Activated naive CD4-positive, alpha-beta T cell treated with anti-CD3 and anti-CD28 coated beads for 36 hours (primary cell): ENCODE measurements at places on chromosomes 12 and 14. TPM values are rescaled to one million over a fixed set of nuclear protein-coding genes. Genes with fewer than 3 reads are reported as not detected.

Gene TBX3
- not detected for total RNA-seq

Gene LRRC10
- total RNA-seq, result not detected

Gene TAS2R14
- 0.49 TPM for total RNA-seq

Gene ARHGAP9
- 97.9 TPM for total RNA-seq

Gene DPF3
- 0.47 TPM for total RNA-seq

Gene SLC25A47
- not detected for total RNA-seq

Gene MIP
- not detected for total RNA-seq

Gene TAS2R9
- total RNA-seq, result not detected

GRCh38 chr12:103085541-103085940, 128.1 kb downstream of the ASCL1 start:
- DNase-seq, result no peak

DNA sequence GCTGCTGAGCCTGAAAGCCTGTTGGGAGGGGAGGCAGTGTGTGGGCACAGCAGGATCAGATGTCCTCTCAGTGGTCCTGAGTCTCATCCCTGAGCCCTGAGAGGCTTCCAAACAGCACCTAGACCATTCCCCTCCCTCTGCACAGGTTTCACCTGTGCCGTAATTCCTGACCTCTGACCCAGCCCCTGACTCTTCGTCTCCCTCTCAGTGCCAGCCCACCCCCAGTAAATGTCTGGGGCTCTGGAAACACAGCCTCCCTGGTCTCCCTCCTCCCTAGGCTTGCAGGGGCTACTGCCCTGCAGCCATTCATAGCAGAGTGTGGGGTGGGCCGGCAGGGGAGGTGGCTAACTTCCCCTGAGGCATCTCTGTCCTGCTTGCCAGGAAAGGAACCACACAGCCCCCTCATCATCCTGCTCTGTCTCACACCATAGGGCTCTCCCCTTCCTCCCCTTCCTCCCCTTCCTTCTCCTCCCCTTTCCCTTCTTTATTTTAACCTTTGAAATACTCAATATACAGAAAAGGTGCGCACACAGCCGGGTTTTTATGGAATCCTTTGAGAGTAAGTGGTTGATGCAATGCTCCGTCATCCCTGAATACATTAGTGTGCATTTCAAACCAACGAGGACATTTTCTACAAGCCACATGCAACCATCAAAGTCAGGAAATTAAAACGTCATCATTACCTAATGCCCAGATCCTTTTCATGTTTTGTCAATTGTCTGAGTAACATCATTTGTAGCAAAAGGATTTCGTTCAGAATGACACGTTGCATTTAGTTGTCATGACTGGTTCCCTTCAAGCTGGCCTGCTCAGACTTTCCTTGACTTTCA, 67.0 kb downstream of the PRMT8 start:
- DNase-seq, result no peak

GRCh38 chr12:8077207-8077606, 4.9 kb upstream of the NECAP1 start:
- DNase-seq, result no peak

DNA sequence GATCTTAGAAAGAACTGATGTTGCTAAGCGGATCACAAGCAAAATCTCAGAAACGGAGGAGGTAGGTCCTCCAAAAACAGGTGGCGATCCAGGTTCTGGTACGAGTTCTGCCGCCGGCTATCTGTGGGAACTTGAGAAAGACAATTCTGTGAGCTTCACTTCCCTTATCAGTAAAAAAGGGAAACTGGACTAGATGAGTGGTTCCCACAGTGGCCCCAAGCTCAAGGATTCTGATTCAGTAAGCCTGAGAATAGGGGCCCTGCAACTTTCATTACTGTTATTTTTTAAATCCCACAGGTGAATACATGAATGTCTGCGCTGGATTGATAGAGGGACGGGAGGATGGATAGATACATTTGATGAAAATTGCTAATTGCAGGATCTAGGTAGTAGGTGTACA, 160.2 kb downstream of the PPM1H start:
- DNase-seq, result no peak

DNA sequence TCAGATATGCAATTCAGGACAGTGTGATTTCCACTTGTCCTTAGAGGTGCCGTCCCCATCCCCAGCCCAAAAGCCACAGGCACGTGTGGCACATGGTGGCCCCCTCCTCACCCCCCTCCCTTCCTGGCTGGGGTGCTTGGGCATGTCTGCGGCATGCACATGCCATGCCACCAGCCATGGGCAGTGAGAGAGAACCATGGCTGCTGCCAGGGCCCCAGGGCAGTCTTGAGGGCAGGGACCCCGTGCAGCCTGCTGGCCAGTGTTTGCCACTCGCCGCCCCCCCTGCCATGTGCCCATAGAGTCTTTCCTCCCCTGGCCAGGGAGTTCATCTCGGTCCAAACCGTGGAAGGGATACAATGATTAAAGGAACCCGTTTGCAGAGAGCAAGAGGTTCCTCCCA, 41.5 kb downstream of the TNFAIP2 start:
- DNase-seq, result no peak

DNA sequence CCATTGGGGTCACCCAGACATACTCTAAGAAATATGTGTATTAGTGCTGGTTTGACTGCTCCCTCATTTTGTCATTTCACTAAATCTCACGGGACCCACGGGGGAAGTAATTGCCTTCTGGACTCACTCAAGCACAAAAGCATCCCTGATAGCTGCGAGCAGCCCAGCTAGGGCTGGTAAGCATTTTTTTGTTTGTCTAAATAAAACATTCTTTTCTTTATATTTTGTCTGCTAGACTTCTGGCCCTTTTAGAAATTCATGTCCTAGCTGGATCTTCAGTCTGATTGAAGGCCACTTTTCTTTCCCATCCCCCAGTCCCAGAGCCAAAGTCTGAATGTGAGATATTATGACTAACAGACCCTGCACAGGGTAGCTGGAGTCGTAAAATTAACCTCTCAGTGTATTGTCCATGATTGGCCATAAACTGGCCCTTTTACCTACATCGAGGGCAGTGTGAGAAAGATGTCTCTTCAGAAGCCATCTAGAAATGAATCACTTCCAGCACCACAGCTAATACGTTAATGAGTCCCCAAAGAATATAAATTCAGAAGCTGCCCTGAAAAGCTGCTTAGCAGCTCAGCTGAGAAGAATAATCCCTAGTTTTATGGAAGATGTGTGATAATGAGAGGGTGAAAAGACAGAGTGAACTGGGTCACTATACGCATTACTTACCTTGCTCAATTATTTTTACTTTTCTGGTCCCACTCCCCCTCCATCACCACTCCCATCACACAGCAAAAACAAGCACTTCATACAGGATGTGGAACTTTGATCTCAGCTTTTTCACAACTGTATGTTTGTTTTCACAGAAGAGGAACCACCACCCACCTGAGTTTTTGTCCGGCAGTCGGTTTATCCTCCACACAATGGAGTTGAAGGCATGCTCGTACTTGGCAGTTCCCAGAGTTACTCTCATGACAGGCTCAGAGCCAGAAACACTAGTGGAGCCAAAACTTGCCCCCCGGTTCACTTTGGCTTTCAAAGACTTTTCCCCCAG, 55.6 kb upstream of the GTF2A1 start:
- no peak for DNase-seq

DNA sequence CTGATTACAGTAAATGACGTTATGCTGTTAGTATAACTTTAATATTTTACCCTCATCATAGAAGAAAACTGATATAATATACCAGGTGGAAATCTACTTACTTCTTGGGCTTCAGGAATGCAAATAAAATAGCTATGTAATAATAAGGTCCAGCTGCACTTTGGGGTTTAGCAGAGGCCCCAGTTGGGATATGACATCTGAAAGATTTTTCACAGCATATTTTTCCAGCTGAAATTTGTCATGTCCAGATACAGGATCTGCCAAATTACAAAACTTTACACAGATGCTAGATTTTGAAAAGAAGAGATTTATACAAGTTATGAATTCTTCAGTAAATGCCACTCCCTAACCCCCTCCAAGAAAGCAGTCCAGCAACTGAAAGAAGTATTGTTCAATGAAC, 29.2 kb upstream of the DCN start:
- no peak for DNase-seq

DNA sequence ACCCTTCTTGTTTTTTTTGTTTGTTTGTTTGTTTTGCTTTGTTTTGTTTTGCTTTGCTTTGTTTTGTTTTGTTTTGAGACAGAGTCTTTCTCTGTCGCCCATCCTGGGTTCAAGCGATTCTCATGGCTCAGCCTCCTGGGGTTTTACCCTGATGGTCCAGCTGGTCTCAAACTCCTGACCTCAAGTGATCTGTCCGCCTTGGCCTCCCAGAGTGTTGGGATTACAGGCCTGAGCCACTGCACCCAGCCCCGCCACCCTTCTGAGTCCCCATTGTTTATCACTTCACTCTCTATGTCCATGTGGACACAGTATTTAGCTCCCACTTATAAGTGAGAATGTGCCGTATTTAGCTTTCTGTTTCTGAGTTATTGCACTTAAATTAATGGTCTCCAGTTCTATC, 36.9 kb upstream of the BICD1 start:
- DNase-seq, result no peak

GRCh38 chr12:11725686-11726085, 76.2 kb downstream of the ETV6 start:
- no peak for DNase-seq

DNA sequence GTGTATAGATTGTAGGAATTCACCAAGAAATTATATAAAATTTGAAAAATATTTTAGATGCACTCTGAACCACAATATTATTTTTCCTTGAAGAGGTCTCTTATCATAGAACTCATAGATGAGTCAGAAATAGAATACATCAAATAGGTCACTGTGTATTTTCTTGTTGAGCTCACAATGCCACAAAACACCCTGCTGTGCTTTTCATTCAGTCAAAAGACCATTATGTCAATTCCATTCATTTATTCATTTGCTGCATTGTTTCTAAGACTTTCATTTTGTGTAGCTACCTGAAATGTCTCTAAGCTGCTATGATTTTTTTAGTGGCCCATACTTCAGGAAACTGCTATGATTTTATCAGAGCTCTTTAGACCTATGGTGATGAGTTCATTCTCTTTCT, 231.9 kb upstream of the AVPR1A start:
- DNase-seq, result no peak

DNA sequence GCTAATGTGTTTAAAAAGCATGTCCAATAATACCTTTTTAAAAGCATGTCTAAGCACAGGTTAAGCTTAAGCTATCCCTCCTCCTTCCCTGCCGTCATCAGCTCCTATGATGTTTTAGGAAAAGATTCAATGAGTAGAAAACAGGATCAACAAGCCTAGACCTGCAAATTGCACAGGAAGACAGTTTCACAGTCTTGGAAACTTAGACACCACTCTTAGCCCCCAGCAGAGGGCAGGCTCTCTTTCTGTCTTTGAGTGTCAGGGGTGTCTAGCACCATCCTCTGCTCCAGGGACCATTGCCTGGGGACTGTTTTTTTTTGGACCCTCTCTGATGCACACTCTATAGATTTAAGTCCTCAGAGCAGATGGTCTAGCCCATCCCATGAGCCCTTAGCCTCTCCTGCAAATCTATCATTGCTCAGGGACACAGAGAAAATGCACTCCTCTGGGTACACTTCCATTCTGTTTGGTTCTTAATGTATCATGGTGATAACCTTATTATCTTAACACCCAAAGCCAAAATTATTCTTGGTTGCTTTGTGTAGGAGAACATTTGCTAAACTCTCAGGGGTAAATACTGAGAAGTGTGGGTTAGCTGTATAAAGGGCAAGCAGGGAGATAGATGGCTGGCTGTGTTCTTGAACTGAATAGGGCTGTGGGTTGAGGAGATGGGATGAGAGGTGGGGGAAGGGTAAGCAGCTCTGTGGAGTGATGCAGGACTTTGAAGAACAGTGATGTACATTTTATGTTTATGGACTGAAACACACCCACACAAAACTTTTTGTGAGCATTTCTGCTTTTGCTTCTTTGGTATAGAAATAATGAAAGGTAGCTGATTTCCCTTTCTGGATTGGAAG, 259.9 kb upstream of the DDHD1 start:
- peak; percentile 6 for DNase-seq

- DNase-seq, result no peak
Measured at GRCh38 chr14:34172173-34172451, 221.2 kb upstream of the EGLN3 start.

GRCh38 chr12:57694459-57695019, 607 bp downstream of the OS9 start:
- peak; percentile 14 for DNase-seq

GRCh38 chr12:120101617-120102016, 14.9 kb downstream of the RAB35 start:
- DNase-seq, result no peak

- DNase-seq, result no peak
Measured at GRCh38 chr14:58479975-58480374, 52.5 kb downstream of the KIAA0586 start.

DNA sequence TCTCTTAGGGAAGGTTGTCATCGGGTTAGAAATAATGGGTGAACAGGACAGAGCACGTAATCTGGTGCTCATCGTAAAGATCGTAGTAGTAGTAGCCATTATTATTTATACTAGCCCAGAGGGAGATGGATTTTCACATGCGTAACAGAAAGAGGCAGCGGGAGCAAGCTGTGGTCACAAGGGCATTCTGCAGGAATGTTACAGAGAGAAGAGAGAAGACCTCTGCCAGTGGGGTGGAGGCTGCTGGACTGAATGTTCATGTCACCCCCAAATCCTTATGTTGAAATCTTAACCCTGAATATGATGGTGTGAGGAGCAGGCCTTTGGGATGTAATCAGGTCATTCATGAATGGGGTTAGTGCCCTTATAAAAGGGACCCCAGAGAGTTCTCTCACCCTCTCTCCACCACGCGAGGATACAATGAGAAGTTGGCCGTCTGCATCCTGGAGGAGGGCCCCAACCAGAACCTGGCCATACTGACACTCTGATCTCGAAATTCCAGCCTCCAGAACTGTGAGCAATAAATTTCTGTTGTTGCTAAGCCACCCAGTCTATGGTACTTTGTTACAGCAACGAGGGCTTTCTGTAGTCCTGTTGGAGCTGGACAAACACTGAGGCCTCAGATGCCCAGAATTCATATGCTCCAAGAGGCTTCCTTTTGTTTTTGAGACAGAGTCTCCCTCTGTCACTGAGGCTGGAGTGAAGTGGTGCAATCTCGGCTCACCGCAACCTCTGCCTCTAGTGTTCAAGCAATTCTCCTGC, 131.2 kb upstream of the MED13L start:
- no peak for DNase-seq

DNA sequence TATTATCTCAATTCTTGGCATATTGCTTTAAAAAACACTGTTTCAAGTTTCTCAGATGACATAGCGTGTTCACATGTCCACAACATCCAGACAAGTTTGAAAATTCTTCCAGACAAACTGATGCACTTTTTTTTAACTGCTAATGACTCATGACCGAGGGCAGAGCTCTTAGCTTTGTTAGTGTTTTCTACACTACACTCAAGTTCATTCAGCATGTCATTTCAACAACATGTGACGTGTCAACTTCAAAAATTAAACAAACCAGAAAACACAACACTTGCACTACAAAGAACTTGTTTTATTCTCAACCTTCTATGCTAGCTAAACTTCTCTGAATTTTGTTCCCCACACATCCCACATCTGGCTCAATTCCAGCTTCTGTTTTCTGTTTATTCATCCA, 1186.3 kb upstream of the FLRT2 start:
- DNase-seq, result no peak
